CD4-positive, alpha-beta T cell (primary cell): ENCODE measurements at places on chromosomes 1 and 21. TPM values are rescaled to one million over a fixed set of nuclear protein-coding genes. Genes with fewer than 3 reads are reported as not detected.

The SLC9C2 gene
- total RNA-seq = not detected

The TNFRSF4 gene
- total RNA-seq = 27.6 TPM

The BEST4 gene
- total RNA-seq = 1.0 TPM

The PCSK9 gene
- total RNA-seq = not detected

The GFI1 gene
- total RNA-seq = 15.3 TPM

The DBT gene
- total RNA-seq = 5.3 TPM

The YTHDF2 gene
- 85.0 TPM for total RNA-seq

The SLC26A9 gene
- not detected for total RNA-seq

The CFHR2 gene
- total RNA-seq = not detected

DNA sequence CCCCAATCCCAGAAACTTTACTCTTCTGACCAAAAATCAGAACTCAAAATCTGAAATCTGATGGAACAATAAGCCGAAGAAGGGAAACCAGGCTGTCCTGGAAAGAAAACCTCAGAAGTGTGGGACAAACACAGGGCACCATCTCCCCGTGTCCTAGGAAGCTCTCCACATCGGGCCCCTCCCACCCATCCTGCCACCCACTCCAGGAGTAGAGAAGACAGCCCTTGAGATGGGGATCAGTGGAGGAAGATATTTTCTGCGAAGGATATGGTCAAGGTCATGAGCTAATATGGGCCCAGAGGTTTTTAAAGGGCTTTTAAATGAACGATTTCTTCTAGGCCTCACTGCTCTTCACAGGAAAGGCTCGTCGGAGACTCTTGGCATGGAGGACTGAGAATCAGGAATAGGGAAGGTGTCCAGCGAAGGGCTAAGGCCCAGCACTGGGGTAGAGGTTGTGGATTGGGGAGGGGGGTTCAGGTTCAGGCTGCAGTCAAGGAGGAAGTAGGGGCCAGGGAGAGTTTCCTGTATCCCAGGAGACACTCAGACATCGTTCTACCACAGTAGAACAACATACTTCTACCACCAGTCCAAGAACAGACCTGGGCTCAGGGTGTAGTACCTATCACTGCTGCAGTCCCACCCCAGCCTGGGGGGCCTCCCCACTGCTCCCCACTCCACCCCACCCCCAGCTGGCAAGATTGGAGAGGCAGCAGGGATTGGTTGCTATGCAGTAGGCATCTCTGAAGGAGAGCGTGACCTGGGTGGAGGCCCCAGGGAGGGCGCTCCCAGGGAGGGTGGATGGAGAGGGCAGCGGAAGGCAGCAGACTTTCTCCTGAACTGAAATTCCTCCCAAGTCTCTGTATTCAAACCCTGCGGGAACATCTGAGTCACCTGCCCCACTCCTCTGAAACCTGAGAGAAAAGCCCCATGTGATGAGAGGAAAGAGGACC, 1.2 kb upstream of the S100A5 start:
- no peak for DNase-seq

DNA sequence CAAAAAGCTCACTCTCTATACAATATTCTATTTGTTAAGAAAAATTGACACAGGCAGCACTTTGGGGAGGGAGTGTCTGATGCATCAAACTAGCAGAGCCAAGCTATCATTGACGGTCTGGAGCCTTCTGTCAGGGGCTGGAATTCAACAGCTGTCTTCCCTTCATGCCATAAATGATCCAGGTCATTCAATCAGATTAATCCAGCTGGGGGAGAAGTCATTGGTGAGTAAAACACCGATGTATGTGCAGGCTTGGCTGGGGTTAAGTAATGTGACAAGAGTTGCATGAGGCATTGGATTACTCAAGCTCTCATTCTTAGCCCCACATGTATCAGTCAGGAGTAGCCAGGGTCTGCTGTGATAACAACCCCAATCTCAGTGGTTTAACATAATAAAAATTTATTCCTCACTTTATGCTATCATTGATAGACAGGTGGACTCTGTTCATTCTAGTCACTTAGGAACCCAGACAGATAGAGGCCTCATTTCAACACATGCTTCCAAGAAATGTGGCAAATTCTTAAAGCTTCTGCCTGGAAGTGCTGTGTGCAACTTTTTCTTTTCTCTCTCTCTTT, 118.1 kb upstream of the GADD45A start:
- DNase-seq = no peak

DNA sequence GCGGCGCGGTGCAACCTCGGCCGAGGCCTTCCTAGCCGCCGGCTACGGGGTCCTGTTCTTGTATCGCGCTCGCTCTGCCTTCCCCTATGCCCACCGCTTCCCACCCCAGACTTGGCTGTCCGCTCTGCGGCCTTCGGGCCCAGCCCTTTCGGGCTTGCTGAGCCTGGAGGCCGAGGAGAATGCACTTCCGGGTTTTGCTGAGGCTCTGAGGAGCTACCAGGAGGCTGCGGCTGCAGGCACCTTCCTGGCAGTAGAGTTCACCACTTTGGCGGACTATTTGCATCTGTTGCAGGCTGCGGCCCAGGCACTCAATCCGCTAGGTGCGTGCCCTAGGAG, 379 bp downstream of the PPCS start:
- DNase-seq = peak; percentile 62

DNA sequence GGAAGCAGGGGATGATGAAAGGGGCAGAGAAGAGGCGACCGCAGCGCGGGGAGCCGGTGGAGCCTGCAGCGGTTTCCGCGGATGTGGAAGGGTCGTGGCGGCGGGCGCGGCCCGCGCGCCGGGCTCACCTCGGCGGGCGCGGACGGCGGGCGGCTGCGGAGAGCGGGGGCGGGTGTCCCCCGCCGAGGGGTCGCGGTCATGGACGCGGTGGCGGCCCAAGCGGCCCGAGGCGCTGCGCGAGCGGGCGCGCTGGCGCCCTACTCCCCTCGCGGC, 572 bp downstream of the LPGAT1 start:
- DNase-seq = peak; percentile 27

- DNase-seq = no peak
These were observed 15.2 kb downstream of the PLA2G2F start for GRCh38 chr1:20154301-20154831.

DNA sequence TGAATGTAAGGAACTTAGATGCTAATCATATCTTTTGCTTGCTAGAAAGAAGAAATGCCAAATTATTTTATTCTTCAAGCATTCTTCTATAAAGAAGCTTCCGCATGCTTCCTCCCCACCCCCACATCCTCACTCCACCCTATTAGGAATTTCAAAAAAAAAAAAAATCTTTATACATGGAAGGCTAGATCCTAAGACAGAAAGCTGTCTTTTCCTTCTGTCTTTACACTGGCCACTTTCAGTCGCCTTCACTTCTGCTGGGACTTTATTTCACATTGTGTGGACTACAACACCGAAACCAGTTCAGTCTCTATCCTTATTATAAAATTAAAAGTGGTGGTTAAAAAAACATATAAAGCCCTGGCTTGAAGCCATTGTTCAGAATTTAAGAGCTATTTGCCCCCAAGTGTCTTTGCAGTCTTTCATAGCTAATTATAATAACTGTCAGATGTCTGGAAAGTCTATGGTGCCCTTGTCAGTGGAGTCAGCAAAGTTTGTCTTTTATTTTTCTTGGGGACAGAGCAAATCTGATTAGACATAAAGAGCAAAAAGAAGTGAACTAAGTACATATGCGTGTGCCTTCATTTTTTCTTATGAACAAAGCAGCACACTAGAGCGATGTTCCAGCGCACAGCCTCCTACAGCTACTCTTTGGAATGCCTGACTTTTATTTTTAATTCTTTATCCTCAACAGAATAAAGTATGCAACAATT, 297.7 kb downstream of the PTPRC start:
- DNase-seq = no peak

- DNase-seq = no peak
These were observed 2.9 kb upstream of the ASPM start for GRCh38 chr1:197149340-197149739.

GRCh38 chr1:234170622-234171021, 202.6 kb upstream of the COA6 start:
- DNase-seq = no peak

DNA sequence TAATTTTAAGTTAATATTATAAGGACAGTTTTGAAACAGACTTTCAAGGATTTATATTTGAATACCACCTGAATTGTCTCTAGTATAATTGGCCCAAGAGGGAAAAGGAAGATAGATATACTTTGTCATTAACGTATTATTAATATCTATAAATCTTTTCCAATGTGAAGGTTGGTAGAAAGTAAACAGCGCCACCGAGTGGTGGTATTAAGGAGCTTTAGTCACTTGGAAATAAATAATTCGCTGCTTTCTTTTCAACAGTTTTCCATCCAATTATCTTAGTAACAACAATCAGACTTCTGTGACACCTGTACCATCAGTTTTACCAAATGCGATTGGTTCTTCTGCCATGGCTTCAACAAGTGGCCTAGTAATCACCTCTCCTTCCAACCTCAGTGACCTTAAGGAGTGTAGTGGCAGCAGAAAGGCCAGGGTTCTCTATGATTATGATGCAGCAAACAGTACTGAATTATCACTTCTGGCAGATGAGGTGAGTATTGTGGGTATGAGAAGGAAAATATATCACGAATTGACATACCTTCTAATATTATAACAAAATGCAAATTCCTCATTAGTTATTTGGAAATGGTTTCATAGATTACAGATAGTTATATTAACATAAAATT, 37.7 kb downstream of the SH3GLB1 start:
- peak; percentile 74 for DNase-seq

GRCh38 chr1:64343105-64343822, 126.7 kb upstream of the CACHD1 start:
- no peak for DNase-seq

DNA sequence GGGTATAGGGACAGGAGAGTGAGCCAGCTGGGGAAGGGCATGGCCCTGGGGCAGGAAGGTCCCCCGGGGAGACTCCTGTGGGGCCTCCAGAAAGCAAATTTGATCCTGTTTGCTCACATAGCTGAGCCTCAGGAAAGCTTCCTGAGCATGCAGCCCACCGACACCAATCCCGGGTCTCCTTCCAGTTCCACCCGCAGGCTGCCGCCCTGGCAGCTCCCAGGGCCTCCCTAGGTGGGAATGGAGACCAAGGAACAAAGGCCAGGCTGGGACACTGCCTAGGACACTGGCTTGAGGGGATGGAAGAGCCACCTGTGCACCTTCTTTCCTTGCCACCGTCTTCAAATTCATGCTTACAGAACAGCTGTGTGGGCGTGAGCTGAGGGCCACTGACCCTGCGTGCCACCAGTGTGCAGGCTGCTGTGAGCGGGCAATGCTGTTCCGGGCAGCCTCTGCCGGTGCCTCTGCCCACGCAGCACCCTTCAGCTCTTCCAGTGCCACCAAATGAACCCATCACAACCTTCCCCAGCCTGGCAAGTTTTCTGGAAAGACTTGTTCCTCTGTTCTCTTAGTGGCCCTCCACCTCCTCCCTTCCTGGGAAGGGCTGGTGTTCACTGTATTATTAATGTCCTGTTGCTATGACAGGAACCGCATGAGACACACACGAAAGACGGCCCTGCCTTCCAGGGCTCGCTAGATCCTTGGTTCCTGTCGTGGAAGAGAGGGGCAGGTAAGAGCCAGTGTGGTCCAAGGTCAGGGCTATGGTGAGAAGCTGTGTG, 53.6 kb downstream of the ACBD3 start:
- no peak for DNase-seq

GRCh38 chr21:18041012-18041411, 203.6 kb upstream of the CHODL start:
- DNase-seq = no peak

DNA sequence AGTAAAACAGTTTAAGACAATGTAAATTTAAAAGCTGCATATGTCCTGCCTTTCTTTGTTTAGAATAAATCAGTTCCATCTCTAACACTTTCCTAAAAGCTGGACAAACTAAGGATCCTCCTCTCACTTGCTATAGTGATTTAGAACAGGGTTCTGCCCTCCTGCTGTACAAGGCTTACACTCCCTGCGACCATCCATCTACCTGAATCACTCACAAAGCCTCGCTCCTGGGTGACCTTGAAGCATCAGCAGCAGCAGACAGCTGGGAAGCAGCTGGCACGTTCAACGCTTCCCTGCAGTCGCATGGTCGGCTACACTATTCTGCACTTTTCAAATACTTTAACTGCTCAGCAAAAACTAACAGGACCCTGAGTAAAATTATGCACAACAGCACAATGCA, 128.0 kb downstream of the NTPCR start:
- no peak for DNase-seq

- no peak for DNase-seq
These were observed 78.6 kb downstream of the JAK1 start for GRCh38 chr1:64887689-64888217.

DNA sequence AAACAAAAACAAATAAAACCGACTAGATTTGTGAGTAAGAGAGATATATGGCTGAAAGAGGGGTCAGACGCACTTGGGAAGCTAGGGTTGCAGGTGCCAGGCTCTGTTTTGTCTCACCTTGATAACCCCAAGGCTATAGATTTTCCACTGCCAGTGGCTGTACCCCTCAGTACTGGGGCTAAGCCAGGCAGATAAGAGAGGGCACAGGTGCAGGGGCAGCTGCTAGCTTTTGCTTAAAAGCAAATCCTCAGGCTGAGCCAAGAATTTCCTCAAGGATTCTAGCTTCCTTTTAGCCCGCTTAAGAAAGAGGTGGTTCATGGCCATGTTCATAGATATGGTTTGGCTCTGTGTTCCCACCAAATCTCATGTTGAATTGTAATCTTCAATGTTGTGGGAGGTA, 57.9 kb downstream of the OVGP1 start:
- no peak for DNase-seq

- DNase-seq = no peak
These were observed 24.1 kb downstream of the SUSD4 start for GRCh38 chr1:223339861-223340260.

GRCh38 chr1:40404670-40405462, 31.3 kb downstream of the SMAP2 start:
- peak; percentile 86 for DNase-seq

DNA sequence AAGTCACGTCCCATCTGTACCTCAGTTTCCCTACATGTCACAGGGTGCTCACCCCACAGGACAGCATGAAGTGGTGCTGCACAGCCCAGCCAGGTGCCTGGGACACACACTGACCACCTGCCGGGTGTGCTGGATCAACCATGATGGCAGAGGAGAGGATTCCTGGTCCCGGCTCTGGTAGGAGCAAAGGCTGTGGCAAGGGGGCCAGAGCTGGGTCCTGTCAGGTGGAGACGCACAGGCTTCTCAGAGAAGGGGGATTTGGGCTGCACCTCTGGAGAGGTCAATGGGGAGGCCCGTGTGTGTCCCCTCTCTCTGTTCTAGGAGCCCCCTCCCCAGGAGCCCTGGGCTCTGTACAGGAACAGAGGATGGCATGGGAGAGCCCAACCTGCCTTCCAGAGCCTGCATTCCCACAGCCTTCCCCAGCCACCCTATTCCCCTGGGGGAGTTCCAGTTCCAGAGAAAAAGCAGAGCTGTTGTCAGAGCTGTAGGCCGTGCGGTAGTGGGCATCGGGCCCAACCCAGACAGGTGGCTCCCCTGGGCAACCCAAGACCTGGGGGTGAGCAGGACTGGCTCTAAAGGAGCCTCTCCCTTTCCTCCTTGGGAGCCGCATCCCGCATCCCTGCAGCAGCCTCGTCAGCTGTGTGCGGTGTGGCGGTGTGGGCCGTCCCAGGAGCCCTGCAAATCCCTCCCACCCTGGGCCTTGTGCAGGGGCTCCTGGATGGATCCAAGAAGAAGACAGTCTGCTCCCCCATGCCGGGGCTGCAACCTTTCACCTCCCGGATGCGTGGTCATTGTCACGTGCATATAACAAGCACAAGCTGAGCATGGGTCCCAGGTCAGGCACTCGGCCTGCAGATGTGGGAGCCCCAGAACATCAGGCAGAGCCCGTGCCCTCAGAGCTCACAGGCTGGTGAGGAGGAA, 2.9 kb upstream of the TFF3 start:
- DNase-seq = no peak

- DNase-seq = no peak
These were observed 1.1 kb downstream of the TFF2 start for GRCh38 chr21:42349420-42350317.
